ENCODE measurements at places on chromosomes 2 and 18.

- no peak for DNase-seq
These were observed 156.4 kb upstream of the SH3BP4 start for GRCh38 chr2:234795272-234795920.

- DNase-seq: no peak
These were observed 13.9 kb downstream of the IL37 start for GRCh38 chr2:112924821-112925220.

DNA sequence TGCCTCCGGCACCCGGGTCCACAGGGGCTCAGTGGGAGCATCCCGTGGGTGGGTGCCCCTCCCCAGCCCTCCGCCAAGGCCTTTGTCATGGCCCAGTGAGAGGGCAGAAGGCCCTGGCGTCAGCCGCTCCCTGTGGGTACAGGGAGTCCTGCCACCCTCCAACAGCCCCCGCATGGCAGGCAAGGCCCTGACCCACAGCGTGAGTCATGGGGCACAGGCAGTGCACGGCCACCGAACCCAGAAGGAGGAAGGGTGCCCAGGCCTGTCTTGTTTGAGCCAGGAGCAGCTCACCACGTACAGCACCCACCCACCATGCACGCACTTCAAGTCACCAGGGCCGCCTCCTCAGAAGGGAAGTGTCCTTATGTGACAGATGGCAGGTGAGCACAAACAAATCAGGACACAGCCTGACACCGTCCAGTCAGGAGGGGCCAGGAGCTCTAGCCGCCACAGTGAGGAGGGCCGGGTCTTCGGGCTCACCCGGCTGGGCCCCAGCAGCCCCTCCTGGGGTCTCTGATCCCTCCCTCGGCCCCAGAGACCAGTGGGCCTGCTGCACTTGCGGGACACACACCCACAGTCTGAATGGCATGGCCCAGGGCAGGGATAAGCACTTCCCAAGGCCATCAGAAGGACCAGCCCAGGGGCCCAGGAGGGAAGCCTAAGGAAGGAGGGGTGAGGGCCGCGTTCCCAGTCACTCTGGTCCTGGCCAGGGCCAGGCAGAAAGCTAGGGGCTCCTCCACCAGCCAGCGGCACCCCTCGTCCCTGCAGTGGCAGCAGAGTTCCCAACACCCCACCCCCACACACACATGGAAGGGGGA, 25.8 kb downstream of the BIN1 start:
- DNase-seq: no peak

GRCh38 chr2:22934747-22935146, 450.2 kb upstream of the KLHL29 start:
- no peak for DNase-seq

DNA sequence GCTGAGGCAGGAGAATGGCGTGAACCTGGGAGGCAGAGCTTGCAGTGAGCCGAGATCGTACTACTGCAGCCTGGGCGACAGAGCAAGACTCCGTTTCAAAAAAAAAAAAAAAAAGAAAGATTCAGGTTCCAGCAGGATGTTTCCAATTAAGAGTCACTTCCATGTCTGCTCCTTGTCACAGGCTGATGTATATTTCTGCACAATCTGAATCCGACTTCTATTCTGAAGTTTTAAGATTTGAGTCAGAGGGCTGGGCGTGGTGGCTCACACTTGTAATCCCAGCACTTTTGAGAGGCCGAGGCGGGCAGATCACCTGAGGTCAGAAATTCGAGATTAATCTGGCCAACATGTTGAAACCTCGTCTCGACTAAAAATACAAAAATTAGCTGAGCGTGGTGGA, 24.7 kb downstream of the SNRPD1 start:
- DNase-seq: no peak

- no peak for DNase-seq
These were observed 148.9 kb downstream of the ATP9B start for GRCh38 chr18:79217979-79218604.

- DNase-seq: no peak
These were observed 34.6 kb downstream of the ODC1 start for GRCh38 chr2:10413503-10413902.

- peak; percentile 67 for DNase-seq
These were observed 123.3 kb upstream of the RND3 start for GRCh38 chr2:150610670-150611279.

- no peak for DNase-seq
These were observed 4.4 kb upstream of the ST8SIA5 start for GRCh38 chr18:46761059-46761769.
